ENCODE measurements at places on chromosomes 5 and 9.

DNA sequence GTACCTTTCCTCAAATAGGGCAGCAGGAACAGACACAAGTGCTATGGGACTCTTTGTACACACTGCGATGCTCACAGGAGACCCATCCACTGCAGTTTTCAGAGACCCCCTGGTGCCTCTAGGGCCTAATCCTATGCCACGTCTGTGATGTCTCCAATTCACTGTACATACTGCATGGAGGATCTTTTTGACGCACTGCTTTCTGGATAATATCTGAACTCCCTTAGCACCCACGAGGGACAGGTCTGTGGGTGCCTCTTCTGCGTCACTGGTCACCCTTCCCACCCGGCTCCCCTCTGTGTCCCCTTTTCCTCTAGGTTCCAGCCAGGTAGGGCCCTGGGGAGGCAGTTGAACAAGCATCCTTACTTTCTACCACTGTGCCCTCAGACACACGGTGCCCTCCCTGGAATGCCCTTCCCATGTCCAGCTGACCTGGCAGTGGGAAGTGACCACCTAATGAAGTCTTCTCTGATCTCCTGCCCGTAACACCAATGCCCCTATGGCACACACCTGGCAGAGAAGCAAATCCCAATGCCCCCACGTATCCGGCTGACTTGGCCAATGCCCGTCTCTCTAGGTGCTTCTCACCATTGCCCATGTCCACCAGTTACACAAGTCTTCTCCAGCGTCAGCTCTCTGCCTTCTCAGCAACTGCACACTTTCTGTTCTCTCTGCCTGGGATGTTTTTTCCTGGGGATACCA lies 41.5 kb downstream of the FOXI1 start:
- DNase-seq = no peak

- DNase-seq = no peak
Measured at GRCh38 chr5:25393256-25393655, 748.5 kb upstream of the CDH10 start.

DNA sequence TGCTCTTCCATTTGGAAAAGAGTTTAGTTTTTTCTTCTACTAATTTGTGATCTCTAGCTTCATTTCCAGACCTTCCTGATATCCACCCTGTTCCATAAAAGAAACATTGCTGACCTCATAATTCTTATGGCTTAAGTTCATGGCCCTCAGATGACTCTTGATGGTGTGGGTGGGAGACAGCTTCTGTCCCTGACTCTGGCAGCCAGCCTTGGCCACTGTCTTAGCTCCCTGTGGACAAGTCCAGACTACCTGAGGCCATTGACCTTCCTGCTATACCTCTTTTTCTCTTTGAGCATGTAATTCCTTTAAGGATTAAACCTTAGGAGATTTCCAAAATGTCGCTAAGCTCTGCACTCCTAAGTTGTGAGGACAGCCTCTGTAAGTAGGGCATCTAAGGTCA lies 101.1 kb upstream of the DAP start:
- no peak for DNase-seq

GRCh38 chr9:137225699-137226331 lies 841 bp downstream of the CYSRT1 start:
- DNase-seq = no peak

DNA sequence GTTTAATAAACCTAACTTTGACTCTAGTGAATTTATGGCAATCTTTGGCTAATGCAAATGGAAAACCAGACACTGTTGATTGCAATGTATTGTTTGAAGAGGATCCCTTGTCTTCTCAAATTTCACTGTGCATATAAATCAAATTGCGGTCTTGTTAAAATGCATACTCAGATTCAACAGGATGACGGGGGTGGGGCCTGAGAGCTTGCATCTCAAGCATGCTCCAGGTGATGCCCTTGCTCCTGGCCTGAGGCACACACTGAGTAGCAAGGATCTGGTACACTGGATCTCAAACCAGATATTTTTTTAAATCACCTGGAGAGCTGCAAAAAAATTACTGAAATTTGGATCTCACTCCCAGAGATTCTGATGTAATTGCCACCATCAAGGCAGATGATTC lies 463.7 kb downstream of the DNAH5 start:
- DNase-seq = no peak

- DNase-seq = no peak
Measured at GRCh38 chr5:179533907-179534306, 16.4 kb upstream of the RUFY1 start.

GRCh38 chr5:132237141-132237540 lies 9.5 kb upstream of the P4HA2 start:
- DNase-seq = peak; percentile 56

DNA sequence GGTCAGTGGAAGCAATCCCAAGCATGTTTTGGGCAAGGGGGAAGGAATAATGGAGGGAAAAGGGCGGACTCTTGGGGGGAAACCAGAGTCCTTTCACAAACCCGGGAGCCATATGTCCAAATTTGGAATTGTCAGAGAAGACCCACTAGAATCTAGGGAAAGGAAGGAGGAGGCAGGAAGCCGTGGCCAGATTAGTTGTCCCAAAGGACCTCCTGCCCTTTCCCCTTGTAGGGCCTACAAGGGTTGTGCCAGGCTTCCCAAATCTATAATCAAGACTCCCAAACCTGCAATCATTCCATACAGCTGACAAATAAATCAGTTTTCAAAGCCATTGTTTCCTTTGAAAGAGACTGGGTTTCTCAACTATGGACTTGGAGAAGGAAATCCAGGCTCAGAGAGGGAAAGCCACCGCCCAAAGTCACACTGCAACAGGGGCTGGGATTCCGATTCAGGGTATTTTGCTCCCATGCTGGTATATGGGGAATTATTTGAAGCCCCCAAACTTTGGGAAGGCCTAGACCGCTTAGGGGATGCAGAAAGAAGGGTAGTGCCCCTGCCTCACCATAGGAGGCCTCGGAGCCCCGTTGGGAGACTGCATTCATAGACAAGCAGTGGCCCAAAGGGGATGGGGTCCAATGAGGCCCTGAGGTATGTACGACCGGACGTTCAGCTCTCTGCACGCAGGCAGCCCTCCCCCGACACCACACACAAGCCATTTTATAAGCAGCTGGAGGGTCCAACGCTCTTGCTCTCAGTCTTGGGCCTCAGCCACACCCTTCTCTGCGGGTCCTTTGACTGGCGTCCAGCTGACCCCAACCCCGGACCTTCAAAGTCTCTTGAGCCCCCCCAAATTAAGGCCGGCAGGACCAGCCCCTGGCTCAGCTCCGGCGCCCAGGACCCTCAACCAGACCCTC lies 815 bp downstream of the ANXA6 start:
- peak; percentile 52 for DNase-seq

DNA sequence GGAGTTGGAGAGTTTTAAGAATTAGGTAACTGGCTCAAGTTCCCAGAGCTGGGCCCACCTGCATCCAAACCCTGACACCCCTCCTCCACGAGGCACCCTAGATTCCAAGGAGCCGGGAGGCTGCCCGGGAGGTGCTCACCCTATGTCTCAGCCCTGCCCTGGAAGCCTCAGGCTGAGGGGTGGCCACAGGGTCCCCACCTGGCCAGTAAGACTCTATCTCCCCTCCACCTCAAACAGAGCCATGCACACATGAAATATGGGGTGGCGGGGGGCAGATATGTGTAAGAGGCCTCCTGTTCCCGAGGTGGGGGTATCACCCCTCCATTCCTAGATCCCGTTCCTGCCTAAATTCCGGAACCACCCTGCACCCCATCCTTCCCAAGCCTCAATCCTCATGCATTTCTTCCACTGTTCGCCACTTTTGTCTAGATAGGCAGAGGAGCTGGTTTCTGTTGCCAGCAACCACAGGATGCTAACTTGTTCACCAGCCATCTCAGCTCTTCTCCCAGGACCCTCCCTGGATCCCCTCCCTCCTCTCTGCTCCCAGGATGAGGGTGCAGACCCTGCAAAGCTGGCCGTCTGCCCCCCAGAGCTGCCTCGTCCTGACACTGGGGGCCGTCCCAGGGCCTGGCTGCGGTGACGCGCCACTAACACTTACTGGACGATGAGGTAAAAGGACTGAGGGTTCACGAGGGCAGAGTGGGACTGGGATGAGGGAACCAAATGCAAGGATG lies 44.1 kb downstream of the COL23A1 start:
- no peak for DNase-seq

GRCh38 chr5:107670087-107670931 lies 428 bp downstream of the EFNA5 start:
- DNase-seq = peak; percentile 67

GRCh38 chr5:119954106-119954505 lies 324.7 kb downstream of the FAM170A start:
- DNase-seq = no peak

DNA sequence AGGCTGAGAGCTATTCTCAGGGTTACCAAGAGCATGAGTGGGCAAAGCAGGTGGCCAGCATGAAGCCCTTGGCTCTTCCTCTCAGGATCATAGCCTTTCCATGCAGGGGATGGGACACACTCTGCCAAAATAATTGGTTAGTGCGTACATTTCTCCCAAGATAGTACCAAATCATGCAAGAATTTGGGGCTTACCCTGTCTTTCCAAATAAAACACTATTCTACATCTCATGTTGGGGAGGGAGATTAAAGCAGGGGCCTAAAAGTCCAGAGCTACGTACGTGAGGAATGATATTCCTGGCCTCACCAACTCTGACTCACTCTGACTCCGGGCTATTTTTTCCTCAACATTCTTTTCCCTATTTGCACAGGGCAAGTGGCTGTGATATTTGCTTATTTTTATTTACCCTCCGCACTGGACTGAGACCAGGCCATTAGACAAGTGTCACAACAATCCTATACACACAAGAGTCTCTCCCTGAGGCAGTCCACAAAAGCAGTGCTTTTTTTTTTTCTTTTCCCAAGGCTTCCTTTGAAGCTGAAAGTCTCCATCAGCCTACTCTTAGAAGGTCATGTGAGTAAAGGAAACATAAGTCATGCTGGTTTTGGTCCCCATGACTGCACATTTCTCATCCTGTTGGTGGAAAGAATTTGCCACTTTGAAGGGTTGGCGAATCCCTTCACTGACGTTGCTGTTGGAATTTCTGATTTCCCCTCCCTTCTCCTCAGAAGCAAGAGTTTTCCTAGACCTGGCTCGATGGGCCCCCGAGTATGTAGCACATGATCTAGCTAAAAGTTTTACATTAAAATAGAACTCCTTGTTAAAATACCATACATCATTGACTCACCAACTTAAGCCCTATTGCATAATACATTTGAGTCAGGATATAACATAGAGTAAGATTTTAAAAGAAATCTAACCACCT lies 40.0 kb downstream of the TMEM252 start:
- no peak for DNase-seq

GRCh38 chr5:14869668-14870164 lies 1.9 kb downstream of the ANKH start:
- no peak for DNase-seq

DNA sequence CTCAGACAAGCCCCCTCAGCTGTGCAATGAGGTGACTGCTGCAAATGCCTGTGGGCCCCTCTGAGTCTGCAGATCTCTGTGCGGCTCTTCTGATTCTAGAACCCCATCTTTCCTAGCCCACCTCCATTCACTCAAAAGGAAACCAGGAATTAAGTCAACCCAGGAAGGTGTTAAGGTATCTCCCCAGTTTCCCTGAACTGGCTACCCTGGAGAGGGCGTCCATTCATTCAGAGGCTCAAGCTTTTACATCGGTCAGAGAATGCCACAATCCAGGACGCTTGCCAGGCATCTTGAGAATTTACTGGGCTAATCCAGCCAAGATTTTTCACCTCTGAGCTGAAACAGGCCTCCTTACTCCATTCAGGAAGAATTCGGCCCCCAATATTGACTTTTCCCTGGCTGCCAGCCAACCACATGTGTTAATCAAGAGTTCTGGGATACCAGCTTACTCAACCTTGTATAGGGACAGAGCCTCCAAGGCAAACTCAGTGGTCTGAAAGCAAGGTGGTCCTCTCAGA lies 889 bp upstream of the ADAMTS12 start:
- DNase-seq = peak; percentile 76

Measured in left hindlimb (tissue), 1 donor.